ENCODE measurements at places on chromosomes 2 and 18. TPM values are rescaled to one million over a fixed set of nuclear protein-coding genes. Genes with fewer than 3 reads are reported as not detected.

Gene IL1A
- total RNA-seq: not detected

Gene ZNF892
- total RNA-seq: 18.0 TPM

Gene GPR17
- not detected for total RNA-seq

Gene AFF3
- 7.3 TPM for total RNA-seq

Gene SERPINB10
- not detected for total RNA-seq

Gene DES
- not detected for total RNA-seq

Gene DYNC2LI1
- total RNA-seq: 29.2 TPM

Gene OR6B2
- total RNA-seq: not detected

DNA sequence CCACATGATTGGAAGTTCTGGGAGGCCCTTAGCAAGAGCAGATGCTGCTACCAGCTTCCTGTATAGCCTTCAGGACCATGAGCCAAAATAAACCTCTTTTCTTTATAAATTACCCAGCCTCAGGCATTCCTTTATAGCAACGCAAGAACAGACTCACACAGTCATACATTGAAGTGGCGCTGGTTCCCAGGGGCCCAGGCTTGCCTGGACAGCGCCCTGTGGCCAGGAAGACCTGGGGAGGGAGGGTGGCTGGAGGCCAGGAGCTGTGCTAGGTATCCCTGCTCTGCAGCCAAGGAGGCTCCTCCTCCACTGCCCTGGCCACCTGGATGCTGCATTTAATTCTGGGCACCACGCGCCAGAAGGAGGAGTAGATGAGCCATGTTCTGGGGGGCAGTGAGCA lies 98.1 kb downstream of the AGAP1 start:
- no peaks in the 10 kb centered on the region for H3K27me3 ChIP-seq
- no peak overlapping the region for H3K27ac ChIP-seq
- H3K36me3 ChIP-seq: peaks cover 1% of the 10 kb centered on the region
- no peak overlapping the region for H3K4me3 ChIP-seq
- DNase-seq: no peak

- H3K36me3 ChIP-seq: no peaks in the 10 kb centered on the region
- H3K4me3 ChIP-seq: no peak overlapping the region
- no peak for DNase-seq
- H3K27ac ChIP-seq: no peak overlapping the region
These were observed 57.8 kb upstream of the NABP1 start for GRCh38 chr2:191620144-191620543.

DNA sequence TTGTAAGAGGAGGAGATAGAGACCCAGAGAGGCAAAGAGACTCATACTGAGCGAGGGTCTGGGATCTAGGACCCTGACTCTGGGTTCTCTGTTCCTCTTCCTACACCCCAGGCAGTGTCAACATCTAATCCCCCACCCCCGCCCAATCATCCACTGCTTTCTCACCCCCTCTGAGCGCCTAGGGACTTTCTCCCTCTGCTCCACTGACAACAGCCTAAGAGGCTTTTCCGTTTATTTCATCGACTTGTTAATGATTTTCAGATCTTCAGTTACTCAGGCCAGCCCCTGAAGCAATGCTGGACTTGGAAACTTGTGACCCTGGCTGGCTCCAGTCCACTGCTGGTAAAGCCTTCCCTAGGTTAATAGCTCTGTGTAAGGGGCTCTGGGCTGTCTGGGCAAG lies 65.1 kb downstream of the TFCP2L1 start:
- H3K27me3 ChIP-seq: peaks cover 36% of the 10 kb centered on the region
- no peaks in the 10 kb centered on the region for H3K4me1 ChIP-seq
- no peaks in the 10 kb centered on the region for H3K36me3 ChIP-seq
- no peak overlapping the region for H3K27ac ChIP-seq
- H3K4me3 ChIP-seq: no peak overlapping the region

- H3K4me3 ChIP-seq: no peak overlapping the region
- peaks cover 6% of the 10 kb centered on the region for H3K27me3 ChIP-seq
- DNase-seq: no peak
These were observed 83.3 kb downstream of the PTGR3 start for GRCh38 chr18:75125382-75126331.

DNA sequence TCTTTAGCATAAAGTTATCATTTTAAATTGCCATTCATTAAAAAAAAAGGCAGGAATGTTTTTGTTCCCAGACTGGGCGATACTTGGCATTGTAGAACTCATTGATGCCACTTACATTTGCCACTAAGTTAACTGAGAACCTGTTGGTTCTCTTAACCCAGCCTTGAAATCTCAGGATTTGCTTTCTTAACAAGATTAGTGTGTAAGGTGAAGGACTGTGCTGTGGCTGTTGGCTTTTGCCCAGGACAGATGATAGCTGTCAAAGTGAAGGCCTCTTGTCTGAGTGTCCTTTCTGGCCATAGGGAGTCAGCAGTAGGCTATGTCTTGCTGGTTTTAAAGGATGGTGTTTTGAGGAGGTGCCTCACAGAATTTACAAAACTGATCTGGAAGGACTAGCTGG lies 2.6 kb downstream of the DPYSL5 start:
- H3K4me3 ChIP-seq: peak overlapping the region; percentile 74
- no peak for DNase-seq
- no peak overlapping the region for H3K27ac ChIP-seq
- peaks cover 14% of the 10 kb centered on the region for H3K4me1 ChIP-seq

DNA sequence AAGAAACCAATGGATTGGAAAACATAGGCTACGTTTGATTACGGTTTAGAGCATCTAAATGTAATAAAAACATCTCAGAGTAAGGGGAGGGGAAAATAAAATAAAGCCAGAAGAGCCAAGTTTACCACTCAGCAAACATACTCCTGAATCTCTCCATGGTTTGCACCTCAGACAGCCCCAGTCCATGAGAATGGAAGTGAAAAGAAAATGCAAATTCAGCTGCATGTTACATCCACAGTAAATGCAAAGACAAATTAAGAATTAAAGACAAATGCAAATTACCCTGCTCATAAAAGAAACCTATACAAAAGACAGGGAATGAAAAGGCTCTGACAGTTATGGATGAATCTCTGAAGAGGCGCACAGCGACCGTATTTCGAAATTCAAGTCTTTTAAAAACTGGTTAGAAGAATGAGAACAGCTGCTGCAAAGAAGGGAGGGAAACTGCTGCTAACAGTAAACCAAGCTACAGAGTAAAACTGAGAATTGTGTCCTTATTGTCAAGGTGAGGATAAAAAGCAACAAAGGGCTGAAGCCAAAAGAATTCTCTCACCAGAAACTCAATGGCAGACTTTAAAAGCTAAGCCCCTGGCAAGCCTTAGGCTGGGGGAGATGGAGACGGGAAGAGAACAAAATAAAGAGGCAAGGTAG lies 197.9 kb upstream of the ACVR2A start:
- peaks cover 26% of the 10 kb centered on the region for H3K27me3 ChIP-seq
- no peak overlapping the region for H3K4me3 ChIP-seq
- peak overlapping the region; percentile 75 for H3K27ac ChIP-seq

GRCh38 chr2:230658877-230659652 lies 53.6 kb upstream of the CAB39 start:
- H3K27me3 ChIP-seq: peaks cover 5% of the 10 kb centered on the region
- no peak overlapping the region for H3K27ac ChIP-seq
- H3K36me3 ChIP-seq: no peaks in the 10 kb centered on the region
- H3K4me1 ChIP-seq: peaks cover 8% of the 10 kb centered on the region
- no peak for DNase-seq
- H3K4me3 ChIP-seq: no peak overlapping the region

DNA sequence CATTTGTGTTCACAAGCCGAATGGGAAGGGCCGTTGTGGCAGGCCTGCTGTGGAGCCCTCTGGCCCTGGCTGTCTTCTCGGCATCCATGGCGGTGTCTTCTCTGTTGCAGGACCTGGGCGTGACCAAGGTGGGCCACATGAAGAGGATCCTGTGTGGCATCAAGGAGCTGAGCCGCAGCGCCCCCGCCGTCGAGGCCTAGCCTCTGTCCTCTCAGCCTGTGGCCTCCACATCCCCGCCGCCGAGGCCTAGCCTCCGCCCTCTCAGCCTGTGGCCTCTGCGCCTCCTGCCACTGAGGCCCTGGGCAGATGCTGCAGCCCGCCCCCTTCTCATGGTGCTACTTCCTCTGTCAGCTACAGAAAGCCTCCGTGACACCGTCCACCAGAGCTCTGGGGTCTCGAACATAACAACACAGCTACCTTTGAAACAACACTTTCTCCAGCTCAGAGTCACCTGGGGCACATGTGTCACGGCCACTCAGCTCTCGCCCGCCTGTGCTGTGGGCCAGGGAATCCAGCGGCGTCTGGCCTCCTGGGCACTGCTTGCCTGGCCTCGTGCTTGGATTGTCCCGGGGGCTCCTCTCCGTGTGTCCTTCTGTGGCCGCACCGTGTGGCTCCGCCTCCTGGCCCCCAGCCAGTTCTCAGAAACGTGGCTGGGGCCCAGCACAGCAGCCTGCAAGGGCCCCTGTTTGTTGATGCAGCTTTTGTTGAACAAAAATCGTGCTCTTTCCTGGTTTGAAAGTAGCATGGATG lies 97.1 kb downstream of the USP40 start:
- no peak overlapping the region for H3K27ac ChIP-seq
- H3K36me3 ChIP-seq: peaks cover 16% of the 10 kb centered on the region
- no peaks in the 10 kb centered on the region for H3K27me3 ChIP-seq

- no peaks in the 10 kb centered on the region for H3K36me3 ChIP-seq
- H3K27me3 ChIP-seq: peaks cover 5% of the 10 kb centered on the region
- DNase-seq: no peak
- no peaks in the 10 kb centered on the region for H3K4me1 ChIP-seq
These were observed 392.5 kb upstream of the SALL3 start for GRCh38 chr18:78587096-78587495.

DNA sequence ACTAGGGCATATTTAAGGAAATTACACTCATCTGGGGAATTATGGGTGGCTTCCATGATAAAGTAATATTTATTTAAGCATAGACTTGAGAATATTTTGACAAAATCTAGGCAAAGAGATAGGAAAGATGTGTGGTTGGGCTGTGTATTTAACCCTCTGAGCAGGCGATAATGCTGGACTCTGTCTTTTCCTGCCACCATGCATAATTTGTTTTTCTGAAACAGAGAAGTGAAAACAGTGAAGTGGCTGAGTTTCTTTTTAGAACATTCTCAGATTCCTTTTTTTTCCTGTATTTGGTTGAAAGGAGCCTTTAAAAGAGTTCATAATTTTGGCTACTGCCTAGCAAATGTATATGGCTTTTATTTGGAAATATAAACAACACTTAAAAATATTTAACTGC lies 104.8 kb upstream of the CDH19 start:
- H3K27ac ChIP-seq: no peak overlapping the region
- peaks cover 2% of the 10 kb centered on the region for H3K4me1 ChIP-seq
- no peak overlapping the region for H3K4me3 ChIP-seq
- no peaks in the 10 kb centered on the region for H3K27me3 ChIP-seq

GRCh38 chr2:195252018-195252417 lies 405.0 kb upstream of the SLC39A10 start:
- H3K27ac ChIP-seq: no peak overlapping the region
- H3K27me3 ChIP-seq: no peaks in the 10 kb centered on the region
- no peak overlapping the region for H3K4me3 ChIP-seq
- no peak for DNase-seq

- no peak for DNase-seq
- peaks cover 19% of the 10 kb centered on the region for H3K27me3 ChIP-seq
- H3K4me1 ChIP-seq: no peaks in the 10 kb centered on the region
These were observed 296.5 kb upstream of the GYPC start for GRCh38 chr2:126359494-126359893.

DNA sequence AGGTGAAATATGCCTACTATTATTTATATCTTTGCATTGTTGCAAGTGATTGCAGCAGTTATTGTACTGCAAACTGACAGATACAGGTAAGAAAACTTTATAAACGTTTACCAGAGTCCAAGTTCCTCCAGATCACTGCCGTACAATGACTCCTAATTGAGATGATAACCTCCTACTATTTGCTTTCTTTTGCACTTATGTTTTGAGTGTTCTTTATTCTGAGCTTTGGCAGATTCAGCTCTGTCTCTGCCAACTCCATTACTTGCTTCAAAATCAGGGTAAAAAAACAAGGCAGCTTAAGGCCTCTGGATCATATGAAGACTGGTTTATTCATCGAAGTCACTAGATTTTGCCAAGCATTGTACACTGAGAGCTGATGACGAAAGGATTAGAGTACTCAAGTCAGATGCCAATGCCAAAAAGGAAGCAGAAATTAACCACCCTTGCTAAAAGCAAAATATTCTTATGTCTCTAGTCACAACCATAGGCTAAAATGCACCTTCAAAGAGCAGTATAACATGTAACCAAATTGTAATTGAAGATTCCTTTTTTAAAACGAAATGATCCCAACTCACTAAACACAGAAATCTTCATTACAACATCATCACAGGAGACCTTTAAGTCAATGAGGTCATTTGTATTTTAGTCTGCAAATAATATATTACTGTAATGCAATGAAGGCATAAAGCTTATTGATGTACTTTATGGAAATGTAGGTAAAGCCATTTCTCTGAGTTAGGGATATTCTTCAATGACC lies 10.5 kb upstream of the IKZF2 start:
- H3K27me3 ChIP-seq: no peaks in the 10 kb centered on the region
- no peak for DNase-seq
- no peak overlapping the region for H3K27ac ChIP-seq
- peaks cover 3% of the 10 kb centered on the region for H3K4me1 ChIP-seq

DNA sequence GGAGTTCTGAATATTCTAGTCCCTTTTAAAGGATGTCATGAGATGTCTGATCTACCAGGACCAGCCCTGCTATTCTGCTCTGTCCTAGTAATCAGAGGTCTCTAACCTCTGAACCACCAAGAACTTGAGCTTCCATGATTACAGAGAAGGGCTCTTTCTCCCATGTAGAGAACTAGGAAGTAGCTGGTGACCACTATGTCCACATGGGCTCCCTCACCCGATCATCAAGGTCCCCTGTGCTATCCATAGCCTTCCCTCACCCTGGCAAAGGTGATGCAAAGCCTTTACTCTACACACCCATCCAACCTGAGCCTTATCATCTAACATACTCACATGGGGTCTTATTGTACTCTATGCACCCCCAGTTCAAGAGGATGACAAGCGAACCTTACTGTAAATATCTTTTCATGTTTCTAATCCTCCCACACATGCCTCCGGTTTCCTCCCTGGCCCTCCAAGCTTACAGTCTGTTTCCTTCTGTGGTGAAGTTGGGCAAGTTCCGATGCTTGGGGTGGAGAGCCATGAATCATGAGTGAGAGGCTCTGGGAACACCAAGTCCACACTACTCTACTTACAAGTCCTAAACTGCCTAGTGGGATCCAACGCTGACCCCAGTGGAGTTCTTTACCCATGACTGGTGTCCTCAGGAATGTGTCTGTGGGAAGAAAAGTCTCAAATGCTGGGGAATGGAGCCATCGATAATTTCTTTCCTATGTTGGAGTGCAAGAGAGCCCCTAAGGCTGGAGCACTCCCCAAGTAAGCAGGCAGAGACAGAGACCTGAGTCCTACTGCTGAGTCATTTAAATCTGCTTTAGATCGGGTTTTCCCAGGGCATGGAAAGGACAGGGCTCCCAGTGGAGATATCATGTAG lies 73.3 kb upstream of the KLF7 start:
- DNase-seq: no peak
- H3K4me1 ChIP-seq: peaks cover 7% of the 10 kb centered on the region
- H3K4me3 ChIP-seq: no peak overlapping the region
- no peak overlapping the region for H3K27ac ChIP-seq

- no peaks in the 10 kb centered on the region for H3K36me3 ChIP-seq
- H3K27ac ChIP-seq: no peak overlapping the region
- no peak for DNase-seq
- H3K27me3 ChIP-seq: peaks cover 84% of the 10 kb centered on the region
- peaks cover 5% of the 10 kb centered on the region for H3K4me1 ChIP-seq
These were observed 1.0 kb downstream of the CD8A start for GRCh38 chr2:86789687-86790133.

- no peak overlapping the region for H3K4me3 ChIP-seq
- H3K4me1 ChIP-seq: peaks cover 2% of the 10 kb centered on the region
- no peak overlapping the region for H3K27ac ChIP-seq
- H3K36me3 ChIP-seq: no peaks in the 10 kb centered on the region
- H3K27me3 ChIP-seq: no peaks in the 10 kb centered on the region
- no peak for DNase-seq
These were observed 16.7 kb upstream of the GTF2A1L start for GRCh38 chr2:48600917-48601316.
